Forelimb muscle (tissue), 1 donor: ENCODE measurements at places on chromosomes 1 and 21. TPM values are rescaled to one million over a fixed set of nuclear protein-coding genes. Genes with fewer than 3 reads are reported as not detected.

GRCh38 chr21:16423921-16424320, 694.1 kb downstream of the USP25 start:
- DNase-seq: no peak

Gene EDARADD
- polyA plus RNA-seq: 0.32 TPM

Gene OR2M7
- not detected for polyA plus RNA-seq

DNA sequence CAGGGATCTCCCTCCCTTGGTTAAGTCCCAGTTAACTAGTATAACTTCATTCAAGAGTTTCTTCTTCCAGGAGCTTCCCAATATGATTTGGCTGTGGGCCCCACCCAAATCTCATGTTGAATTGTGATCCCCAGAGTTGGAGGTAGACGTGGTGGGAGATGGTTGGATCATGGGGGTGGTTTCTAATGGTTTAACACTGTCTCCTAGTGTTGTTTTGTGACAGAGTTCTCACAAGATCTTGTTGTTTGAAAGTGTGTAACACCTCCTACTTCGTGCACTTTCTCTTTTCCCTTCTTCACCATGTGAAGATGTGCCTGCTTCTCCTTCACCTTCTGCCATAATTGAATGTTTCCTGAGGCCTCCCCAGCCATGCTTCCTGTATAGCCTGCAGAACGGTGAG, 251.8 kb upstream of the FGGY start:
- no peak for DNase-seq

DNA sequence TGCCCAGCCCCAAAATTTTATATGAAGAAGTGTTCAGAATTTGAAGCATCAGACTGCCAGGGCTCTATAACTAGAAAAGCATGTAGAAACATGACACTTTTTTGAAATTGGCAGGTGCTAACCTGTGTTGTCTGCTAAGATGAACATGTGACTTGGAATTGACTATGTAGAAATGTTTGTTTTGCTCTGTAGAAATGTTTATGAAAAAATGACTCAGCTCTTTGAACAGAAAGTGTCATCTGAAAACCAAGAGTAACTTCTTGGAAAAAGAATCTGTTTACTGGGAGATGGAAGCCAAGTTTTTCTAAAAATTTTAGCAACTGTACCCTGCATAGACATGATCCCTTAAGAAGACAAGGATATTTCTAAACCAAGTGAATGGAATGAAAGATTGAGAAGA, 59.2 kb downstream of the LHX9 start:
- no peak for DNase-seq

DNA sequence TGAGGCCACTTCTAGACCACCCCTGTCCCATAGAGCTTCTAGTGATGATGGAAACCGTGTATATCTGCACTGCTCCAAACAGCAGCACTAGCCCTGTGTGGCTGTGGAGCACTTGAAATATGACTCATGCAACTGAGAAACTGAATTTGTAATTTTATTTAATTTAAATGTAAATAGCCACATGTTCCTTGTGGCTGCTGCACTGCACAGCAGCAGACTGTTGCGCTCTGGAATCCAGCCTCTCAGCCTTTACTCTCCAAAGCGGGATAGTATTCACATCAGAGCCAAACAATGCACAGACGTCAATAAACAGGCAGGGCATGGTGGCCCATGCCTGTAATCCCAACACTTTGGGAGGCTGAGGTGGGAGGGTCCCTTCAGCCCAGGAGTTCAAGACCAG, 12.0 kb downstream of the CAPN2 start:
- no peak for DNase-seq

Gene IVL
- not detected for polyA plus RNA-seq

Gene NHLH1
- 0.59 TPM for polyA plus RNA-seq

Gene USH2A
- 0.05 TPM for polyA plus RNA-seq
